Stimulated activated CD4-positive, alpha-beta T cell treated with anti-CD3 and anti-CD28 coated beads, TNF-alpha, amount 100 ng/mL, for 4 hours (primary cell): ENCODE measurements at places on chromosomes 11 and 22.

DNA sequence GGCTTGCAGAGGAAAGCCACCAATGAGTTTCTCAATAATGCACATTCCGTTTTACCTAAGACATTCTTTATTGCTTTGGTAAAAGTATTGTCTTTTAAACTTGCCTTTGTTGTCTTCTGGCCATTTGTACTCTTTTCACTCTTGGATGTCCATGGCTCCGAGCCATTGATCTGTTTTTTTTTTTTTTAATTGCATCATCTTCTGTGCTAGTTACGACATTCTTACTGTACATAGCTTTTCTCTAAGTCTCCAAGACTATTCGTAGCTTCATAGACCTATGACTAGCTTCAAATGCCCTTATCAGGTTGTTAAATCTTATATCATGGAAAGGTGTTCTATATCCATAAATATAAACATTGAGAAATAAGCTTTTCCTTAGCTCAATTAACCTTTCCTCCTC lies 1522.6 kb downstream of the FAM181B start:
- DNase-seq = no peak

- DNase-seq = no peak
Measured at GRCh38 chr11:91299980-91300379, 924.6 kb upstream of the FAT3 start.

GRCh38 chr22:20027966-20028854 lies 7.3 kb downstream of the TANGO2 start:
- no peak for DNase-seq

- DNase-seq = no peak
Measured at GRCh38 chr11:70597006-70597555, 198.8 kb downstream of the CTTN start.

- no peak for DNase-seq
Measured at GRCh38 chr22:41911001-41911611, 3.8 kb downstream of the SHISA8 start.

DNA sequence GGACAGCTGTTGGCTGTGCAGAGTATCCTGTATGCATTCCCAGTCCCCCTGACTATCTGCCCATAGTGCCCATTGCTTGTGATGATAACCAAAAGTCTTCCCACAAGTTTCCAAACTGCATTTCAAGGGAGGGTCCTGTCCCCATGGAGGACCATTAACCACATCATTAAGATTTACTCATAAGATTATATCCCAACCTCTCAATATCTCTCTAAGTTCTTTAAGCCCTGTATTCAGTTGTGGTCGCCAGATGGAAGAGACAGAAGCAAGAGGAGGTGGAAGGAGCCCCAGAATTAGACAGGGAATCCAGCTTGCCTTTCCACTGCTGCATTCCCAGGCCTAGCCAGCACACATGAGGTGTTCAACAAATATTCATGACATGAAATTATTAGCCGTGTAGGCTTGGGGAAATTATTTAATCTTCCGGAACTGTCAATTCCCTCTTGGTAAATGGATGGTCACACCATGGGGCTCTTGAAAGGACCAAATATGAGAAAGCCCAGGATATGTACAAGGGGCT lies 42.6 kb upstream of the TIMP3 start:
- no peak for DNase-seq

GRCh38 chr11:58622344-58622743 lies at the start of gene CNTF:
TSS of gene CNTF (plus strand) at chr11:58622665. CDS start at chr11:58622753, 88 bp downstream.
- DNase-seq = no peak

GRCh38 chr11:2919188-2919587 lies 10.0 kb downstream of the PHLDA2 start:
- DNase-seq = no peak

DNA sequence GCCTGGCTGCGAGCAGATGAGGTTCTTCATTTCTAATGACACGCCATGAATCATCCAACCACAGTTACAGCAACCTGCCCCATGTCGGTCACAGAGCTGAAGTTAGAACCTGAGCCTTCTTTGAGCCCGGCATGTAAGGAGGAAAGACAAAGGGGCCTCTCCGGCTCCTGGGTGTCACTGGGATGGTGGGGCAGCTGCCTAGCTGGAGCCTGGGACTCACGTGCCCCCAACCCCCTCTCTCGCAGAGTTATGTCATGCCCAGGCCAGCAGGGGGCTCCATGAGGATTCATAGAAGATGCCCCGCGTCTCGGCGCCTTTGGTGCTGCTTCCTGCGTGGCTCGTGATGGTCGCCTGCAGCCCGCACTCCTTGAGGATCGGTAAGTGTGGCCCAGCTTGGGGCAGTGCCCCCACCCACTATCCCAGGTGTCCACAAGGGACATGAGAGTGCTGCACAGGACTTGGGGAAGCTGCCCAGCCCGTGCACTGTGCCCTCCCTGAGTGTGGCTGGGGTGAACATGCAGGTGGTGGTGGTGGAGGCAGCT lies 148.5 kb downstream of the GRIK4 start:
- DNase-seq = no peak

GRCh38 chr22:48800036-48800885 lies 1027.4 kb downstream of the BRD1 start:
- no peak for DNase-seq

DNA sequence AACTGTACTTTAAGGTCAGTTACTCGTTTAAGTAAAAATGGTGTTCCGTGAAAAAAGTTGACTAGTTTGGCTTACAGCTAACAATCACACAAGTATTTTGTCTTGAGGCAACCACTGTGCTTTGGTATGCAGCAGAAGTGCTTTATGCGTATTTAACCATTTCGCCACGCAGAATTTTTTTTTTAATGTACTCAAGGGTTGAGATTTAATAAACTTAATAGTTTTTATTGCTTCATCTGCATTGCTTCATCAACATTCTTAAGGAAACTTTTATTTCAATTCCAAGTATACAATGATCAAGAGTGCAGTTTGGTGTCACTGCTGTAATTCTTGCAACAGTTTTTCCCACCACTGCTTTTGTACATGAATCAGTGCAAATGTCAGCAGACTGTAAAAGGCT lies 66.4 kb downstream of the ZNRF3 start:
- no peak for DNase-seq

DNA sequence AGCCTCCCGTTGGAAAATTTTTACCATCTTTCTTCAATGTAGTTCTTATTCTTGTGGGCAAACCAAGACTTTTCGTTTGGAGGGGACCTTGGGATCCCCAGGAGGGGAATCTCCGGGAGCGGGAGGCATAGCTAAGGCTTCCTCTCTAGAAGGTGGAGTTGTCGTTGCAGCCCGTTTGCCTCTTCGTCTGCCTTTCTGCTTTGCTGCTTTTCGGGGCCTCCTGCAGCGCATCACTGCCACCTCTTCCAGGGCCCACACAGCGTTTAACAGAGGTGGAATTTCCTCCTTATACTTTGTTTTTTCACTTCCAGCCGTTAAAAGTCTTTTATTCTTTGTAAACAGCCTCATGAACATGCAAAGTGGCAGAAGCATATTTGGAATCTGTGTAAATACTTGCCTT lies 3.5 kb upstream of the IFITM3 start:
- DNase-seq = no peak

DNA sequence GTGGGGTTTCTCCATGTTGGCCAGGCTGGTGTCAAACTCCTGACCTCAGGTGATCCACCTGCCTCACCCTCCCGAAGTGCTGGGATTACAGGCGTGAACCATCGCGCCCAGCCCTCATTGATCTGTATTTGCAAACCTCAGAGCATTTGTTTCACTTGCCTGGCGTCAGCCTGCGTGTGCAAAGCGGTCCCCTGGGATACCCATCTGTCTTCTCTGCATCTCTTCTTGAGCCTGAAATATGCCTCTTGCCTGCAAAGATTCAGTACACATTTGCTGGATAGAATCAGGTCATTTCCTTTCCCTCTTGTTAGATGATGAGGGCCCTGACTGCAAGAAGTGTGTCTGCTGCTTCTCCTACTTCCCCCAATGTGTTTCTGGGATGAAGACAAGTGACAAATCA lies 1291.0 kb downstream of the TBC1D22A start:
- DNase-seq = no peak

GRCh38 chr22:22201930-22202343 lies 42.6 kb upstream of the VPREB1 start:
- DNase-seq = no peak

DNA sequence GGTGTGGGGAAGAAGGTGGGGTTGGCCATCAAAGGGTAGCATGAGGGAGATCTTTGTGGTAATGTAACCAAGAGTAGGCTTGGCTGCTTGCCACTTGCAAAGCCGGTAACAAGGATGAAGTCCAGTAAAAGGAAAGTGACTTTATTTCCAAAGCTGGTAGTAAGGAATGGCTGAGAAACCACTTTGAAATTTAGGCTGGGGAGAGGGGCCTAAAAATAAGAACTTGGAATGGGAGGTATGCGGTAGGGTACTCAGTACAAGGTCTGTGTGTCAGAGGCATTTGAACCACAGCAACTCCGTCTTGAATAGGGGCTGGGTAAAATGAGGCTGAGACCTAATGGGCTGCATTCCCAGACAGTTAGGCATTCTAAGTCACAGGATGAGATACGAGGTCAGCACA lies 216.0 kb upstream of the ISX start:
- no peak for DNase-seq

DNA sequence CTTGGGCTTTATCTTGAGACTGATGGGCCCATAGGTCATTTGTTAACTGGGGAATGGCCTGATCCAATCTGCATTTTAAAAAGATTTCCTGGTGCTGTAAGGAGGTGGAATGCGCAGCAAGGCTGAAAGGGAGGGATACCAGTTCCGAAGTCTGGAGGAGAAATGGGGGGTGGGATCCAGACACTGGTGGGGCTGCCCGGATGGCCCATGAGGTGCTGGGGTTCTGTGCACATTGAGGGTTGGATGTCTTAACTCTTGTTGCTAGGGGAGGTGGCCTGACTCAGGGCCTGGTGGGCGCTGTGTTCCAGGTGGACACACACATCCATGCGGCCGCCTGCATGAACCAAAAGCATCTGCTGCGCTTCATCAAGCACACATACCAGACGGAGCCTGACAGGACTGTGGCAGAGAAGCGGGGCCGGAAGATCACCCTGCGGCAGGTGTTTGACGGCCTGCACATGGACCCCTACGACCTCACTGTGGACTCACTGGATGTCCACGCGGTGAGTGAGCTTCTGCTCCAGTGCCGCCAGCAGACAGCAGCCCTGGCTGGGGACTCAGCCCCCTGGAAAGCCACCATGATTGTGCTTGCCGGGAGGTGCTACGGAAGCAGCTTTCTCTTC lies 38.1 kb downstream of the AMPD3 start:
- no peak for DNase-seq

GRCh38 chr22:45499746-45500145 lies 2.9 kb upstream of the FBLN1 start:
- DNase-seq = no peak

DNA sequence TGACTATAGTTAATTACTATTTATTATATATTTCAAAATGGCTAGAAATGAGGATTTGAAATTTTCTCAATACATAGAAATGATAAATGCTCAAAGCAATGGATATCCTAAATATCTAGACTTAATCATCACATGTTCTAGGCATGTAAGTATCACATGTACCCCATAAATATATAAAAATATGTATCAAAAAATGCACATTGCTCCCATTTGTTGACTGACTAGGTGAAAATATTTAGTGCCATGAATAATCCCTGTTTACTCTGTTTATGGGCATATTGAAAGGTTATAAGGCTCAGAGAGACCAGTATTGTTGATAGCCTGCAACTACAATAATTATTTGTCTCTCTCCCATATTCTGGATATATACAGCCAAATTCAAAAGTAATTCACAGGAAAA lies 3.1 kb downstream of the HBE1 start:
- DNase-seq = no peak
